Pons (tissue), 1 donor: ENCODE measurements at places on chromosomes 2 and 18.

- no peak for DNase-seq
Measured at GRCh38 chr2:123040506-123040905, 984.6 kb upstream of the CNTNAP5 start.

DNA sequence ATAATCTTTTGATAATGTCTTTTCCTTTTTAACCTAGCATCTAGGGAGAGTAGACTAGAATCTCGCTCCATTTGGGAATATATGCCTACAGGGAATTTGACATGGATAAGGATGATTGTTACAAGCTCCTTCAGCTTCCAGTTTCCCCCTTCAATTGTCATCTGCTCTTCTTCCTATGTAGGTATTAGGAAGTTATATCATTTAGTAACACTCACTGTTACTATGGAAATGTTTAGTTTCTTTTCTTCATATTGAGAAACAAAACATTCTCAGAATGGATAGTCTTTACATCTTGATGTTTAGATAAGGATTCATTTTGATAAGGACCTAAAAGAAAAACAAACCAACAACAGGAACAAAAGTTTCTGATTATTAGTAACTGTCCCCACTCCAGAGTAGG lies 127.6 kb downstream of the PHLPP1 start:
- no peak for DNase-seq

- no peak for DNase-seq
Measured at GRCh38 chr2:24824966-24825882, 32.0 kb downstream of the CENPO start.

DNA sequence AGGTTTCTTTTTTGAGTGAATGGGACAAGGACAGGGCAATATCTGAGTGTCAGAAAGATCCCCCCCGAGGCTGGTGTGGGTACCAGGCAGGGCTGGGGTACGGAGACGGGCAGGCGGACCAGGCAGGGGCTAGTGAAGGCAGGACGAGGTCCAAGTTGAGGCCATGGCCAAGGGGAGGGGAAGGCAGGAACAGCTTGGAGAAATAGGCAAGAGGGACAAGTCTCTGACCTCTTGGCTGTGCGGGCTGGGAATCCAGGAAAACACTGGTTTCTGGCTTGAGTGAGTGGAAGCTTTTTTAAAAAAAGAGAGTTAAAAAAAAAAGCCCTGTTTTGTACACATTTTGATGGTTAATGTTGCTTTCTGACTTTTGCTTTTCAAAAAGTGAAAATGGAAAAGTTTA lies 30.3 kb downstream of the ASAP2 start:
- DNase-seq = no peak

DNA sequence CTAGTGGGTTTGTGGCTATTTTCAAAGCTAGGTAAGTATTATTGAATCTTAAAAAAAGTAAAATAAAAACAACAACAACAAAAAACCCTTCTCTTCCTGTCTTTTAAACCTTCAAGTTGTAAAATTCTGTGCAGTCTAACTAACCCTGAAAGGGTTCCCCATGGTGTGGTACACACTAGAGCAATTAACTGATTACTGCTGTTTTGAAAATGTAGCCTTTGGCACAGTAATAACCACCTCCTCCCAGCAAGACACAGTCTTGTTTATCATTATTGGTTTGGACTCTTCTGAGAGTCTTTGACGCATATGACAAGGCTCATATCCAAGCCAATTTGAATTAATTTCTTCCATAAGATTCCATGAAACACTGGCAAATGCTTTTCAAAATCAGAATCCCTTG lies 2184.6 kb upstream of the PIK3C3 start:
- no peak for DNase-seq

DNA sequence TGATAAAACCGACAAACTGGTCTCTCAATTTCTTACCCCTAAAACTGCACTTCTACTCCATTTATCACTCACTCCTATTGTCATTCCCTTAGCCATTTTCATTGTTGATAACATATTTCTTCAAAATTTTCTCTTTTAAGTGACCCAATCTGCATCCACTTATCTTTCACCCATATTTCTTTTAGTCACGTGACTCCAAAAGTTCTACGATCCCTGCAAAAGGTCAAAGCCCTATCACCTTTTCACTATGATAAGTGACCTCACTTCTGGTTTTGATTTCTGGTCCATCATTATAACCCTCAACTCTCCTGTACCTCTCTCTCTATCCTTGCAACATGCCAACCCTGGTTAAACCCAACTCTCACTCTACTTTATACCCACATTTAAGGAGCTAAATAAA lies 49.1 kb downstream of the LRATD1 start:
- DNase-seq = no peak

GRCh38 chr2:205695460-205695991 lies 13.2 kb downstream of the NRP2 start:
- no peak for DNase-seq

DNA sequence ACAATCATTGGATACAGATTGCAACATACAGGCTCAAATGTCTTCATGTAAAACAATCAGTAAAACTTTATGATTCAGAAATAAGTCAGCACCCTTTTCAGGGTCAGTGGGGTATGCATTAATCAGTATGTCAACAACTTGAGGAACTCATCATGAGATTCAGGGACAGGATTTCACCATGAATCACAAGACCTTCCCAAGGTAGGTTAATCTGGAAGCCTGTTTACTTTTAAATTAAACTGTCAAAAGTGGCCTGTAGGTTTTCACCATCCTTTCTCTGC lies 104.8 kb downstream of the SP100 start:
- no peak for DNase-seq
